PC-3 (cell line): ENCODE measurements at places on chromosomes 3 and 15.

DNA sequence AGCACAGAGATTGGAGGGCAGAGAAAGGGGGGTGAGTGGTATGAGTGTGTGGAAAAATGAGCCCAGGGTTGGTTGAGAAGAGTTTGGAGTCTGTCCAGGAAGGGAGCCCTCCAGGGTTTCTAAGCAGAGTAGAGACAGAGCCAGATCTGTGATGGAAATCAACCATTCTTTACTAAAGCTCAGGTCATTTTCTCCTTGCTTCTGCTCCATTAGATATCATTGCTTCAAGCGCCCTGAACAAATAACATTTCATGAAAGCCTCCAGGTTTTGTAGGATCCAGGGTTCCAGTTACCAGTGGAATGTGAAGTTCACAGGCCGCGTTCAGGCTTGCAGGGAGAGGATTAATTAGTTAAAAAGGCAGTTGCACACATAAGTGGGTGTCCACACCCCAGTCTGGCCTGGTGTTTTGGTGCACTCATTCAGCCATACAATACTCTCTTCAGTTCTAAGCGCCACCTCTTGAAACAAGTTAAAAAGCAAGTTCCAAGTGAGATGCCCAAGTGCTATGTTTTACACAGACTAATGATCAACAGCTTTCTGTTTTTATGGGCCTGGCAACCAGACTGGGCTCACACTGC, 16.4 kb upstream of the BOC start:
- no peaks in the 10 kb centered on the region for H3K4me1 ChIP-seq
- no peaks in the 10 kb centered on the region for H3K27me3 ChIP-seq
- no peak for DNase-seq
- no peaks in the 10 kb centered on the region for H3K36me3 ChIP-seq

- H3K27me3 ChIP-seq = no peaks in the 10 kb centered on the region
- peaks cover 11% of the 10 kb centered on the region; the same call in 1 of the 2 replicates for H3K4me1 ChIP-seq
- H3K4me3 ChIP-seq = no peak overlapping the region
- peak; percentile 43 for DNase-seq
- H3K27ac ChIP-seq = peak overlapping the region; percentile 19; the same call in 1 of the 2 replicates
Measured at GRCh38 chr15:42679285-42680141, 57.4 kb downstream of the CDAN1 start.

DNA sequence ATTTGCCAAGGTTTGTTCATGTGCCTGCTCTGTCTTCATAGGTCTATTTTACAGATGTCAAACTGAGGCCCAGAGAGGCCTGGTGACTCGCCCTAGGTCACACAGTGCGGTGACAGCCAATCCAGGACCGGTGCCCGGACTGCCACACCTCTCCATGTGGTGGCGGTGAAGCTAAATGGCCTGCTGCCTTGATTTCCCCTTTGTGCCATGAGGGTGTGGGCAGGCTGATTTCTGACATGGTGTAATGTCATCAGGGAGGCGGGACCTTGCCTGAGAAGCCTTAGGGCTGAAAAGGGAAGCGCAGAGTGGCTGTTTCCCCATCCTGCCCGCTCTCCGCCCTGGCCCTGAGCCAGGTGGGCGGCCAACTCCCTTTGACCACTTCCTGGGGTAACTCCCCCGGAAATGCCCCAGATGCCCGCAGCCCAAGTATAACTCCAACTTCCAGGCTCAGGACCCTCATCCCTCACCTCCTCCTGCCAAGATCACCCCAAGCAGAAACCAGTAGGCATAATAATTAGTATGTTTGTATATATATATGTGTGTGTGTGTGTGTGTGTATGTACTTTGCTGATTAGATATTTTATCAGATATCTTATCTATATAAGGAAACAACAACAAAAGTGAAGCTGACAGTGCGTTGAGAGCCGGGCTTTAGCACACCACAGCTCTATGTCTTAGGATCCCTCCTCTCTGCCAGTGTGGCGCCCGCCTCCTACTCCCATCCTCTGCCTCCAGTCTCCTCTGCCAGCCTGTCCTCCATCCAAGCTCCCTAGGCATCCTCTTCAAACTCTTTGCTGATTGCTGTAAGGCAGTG, 63.9 kb downstream of the IQSEC1 start:
- H3K36me3 ChIP-seq = no peaks in the 10 kb centered on the region
- peaks cover 9% of the 10 kb centered on the region for H3K4me1 ChIP-seq
- H3K27ac ChIP-seq = no peak overlapping the region
- H3K4me3 ChIP-seq = no peak overlapping the region

DNA sequence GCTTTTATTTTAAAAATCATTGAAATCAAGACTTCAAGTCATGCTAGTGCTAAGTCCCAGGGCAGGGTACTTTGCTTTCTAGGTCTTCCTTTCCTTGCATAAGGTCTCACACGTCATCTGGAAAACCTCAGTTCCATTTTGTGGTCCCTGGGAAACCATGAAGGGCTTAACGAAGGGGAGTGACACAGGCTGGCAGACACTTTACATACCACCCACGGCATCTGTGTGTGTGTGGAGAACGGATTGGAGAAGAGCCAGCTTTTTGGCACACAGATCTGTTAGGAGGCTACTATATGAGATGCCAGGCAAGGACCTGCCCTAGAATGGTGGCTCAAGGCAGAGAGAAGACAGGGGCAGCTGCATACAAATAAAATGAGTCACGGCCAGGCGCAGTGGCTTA, 107.5 kb upstream of the NSMCE3 start:
- no peak for DNase-seq
- H3K4me3 ChIP-seq = no peak overlapping the region
- H3K36me3 ChIP-seq = no peaks in the 10 kb centered on the region
- no peaks in the 10 kb centered on the region for H3K4me1 ChIP-seq
- peaks cover 27% of the 10 kb centered on the region; the same call in 1 of the 2 replicates for H3K27me3 ChIP-seq

DNA sequence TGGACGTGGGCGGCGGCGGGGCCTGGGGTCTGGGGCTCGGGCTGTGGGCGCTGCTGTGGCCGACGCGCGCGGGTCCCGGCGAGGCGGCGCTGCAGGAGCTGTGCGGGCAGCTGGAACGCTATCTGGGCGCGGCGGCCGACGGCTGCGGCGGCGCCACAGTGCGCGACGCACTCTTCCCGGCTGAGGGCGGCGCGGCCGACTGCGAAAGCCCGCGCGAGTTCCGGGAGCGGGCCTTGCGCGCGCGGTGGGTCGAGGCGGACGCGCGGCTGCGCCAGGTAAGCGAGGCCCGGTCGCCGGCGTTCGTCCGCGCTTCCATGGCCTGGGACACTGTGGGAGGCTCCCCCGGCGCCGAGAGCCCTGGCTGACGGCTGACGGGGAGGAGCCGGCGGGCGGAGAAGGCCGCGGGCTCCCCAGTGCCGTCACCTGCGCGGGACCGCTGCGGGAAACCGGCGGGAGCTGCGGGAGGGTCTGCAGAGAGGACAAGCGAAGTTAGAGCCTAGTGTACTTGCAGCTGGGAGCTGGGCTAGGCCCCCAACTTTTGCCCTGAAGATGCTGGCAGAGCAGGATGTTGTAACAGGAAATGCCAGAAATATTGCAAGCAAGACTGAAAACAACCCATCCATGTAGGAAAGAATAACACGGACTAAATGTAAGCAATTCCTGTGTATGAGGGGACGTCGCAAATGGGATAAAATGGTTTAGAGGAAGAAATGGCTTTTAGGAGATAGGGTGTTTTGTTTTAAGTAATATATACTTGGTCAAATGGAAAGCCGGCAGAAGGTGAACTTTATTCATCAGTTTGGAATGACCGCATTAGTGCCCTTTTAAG, 847 bp downstream of the WHAMM start:
- H3K4me3 ChIP-seq = peak overlapping the region; percentile 90
- H3K27me3 ChIP-seq = no peaks in the 10 kb centered on the region
- H3K36me3 ChIP-seq = peaks cover 2% of the 10 kb centered on the region; the same call in 1 of the 2 replicates
- H3K27ac ChIP-seq = peak overlapping the region; percentile 6

DNA sequence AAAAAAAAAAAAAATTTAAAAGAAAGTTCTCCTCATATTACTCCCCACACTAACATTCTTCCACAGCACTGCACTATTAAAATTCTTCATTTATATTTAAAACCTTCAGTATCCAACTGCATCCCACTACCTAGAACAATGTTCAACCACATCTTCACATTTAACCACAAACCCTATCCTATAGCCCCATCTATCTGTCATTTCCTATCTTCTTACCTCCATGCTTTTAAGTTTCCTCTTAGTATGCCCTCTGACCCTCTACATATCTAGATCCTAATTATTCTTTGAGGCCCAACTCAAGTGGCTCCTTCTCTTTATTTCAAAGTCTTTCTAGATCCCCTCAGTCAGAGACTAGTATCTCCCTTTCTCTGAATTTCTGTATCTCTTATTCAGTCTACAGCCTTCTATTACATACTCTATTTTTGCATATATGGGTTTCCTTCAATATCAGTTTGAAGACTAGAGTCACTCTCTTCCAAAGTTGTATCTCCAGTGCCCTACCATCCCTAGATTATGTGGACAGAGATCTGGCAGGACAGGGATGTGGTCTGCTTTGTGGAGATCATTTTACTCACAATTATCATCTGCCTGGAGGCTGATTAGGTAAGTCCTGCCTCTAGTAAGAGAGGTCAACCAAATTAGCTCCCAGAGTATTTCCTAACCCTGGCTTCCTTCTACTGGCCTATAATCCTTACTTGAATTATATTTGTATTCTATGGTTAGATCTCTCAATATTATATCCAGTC, 1.4 kb downstream of the CIAO2A start:
- peaks cover 9% of the 10 kb centered on the region for H3K36me3 ChIP-seq
- no peak overlapping the region for H3K27ac ChIP-seq
- H3K4me3 ChIP-seq = peak overlapping the region; percentile 90

DNA sequence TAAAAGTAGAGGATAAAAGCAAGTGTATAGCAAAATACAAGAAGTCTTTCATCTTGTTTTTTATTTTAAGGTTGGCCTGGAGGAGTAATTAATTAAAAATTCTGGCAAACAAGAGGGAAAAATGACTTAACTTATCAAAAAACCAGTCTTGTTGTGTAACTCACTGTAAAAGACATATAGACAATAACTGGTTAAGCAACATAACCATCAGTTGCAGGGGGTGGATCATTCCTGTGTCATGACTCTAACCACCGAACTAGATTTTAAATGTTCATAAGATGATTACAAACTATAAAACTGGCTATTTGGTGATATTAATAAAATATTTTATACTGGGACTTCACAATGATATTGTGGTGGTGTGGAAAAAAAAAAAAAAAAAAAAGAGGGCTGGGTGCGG, 130.6 kb downstream of the STAG1 start:
- no peak overlapping the region for H3K27ac ChIP-seq
- no peaks in the 10 kb centered on the region for H3K36me3 ChIP-seq
- H3K27me3 ChIP-seq = no peaks in the 10 kb centered on the region
- DNase-seq = peak; percentile 68
- peaks cover 29% of the 10 kb centered on the region for H3K4me1 ChIP-seq

DNA sequence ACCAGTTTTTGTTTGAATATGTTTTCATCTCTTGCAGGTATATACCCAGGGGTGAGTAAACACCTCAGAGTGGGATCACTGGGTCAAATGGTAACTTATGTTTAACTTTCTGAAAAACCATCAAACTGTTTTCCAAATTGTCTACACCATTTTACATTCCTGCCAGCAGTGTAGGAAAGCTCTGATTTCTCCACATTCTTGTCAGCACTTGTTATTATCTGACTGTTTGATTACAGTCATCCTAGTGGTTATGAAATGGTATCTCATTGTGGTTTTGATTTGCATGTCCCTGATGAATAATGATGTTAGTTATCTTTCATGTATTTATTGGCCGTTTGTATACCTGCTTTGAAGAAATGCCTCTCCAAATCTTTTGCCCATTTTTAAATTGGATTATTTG, 13.8 kb downstream of the FSD2 start:
- no peaks in the 10 kb centered on the region for H3K4me1 ChIP-seq
- H3K4me3 ChIP-seq = no peak overlapping the region
- H3K27me3 ChIP-seq = no peaks in the 10 kb centered on the region
- DNase-seq = no peak
